Ovary (tissue), 10 donors: ENCODE measurements at places on chromosomes 3 and 15. TPM values are rescaled to one million over a fixed set of nuclear protein-coding genes. Genes with fewer than 3 reads are reported as not detected.
A peak's percentile ranks its signal among the peaks of the same experiment; 100 is the strongest.

DNA sequence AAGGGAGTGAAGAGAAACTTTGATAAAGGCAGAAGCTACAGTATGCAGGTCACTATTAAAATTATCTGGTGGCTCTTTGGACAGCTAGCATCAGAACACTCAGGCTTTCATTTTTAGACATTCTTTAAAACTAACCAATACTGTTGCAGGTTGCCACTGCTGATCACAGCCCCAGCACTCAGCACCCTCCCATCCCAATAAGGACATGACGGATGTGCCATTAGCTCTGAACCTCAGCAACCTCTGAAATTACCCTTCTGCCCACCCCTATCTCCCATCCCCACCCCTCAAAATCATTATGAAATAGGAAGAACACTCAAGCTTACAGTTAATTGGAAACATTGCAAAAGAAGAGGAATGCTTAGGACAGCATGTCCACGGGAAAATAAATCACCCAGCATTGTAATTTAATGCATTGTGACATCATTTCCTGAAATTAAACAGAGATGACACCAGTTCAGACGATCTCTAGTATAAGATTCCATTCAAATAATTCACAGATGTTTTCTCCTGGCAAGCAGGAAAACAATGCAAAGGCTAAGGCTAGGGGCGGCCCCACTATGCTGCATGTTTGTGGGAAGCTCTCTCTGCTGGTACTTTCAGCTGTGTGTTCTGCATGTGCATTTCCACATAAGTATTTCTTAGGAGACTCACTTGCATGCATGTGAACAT, 71.6 kb downstream of the MEIS2 start:
- H3K36me3 ChIP-seq = no peaks in the 10 kb centered on the region
- H3K27ac ChIP-seq = no peak overlapping the region
- H3K4me1 ChIP-seq = peaks cover 9% of the 10 kb centered on the region
- H3K4me3 ChIP-seq = no peak overlapping the region
- H3K27me3 ChIP-seq = no peaks in the 10 kb centered on the region

DNA sequence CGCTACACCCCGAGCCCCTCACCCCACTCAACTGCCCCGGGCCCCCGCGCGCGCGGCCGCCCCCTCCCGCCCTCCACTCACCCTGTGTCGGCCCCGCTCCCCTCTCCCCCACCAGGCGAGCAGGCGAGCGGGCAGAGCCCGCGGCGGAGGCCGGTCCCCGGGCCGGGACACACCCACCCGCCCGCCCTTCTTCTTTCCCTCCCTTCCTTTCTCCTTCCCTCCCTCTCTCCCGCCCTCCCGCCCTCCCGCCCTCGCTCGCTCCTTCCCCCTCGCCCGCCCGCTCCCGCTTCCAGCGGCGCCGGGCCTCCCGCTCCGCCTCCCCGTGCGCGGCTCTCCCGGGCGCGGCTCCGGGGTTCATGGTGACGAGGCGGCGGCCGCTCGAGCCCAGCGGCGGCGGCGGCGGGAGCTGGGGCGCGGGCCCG, at the start of gene CTDSPL:
Gene CTDSPL, plus strand, starts transcription at position 261 of the 422 bp plus-strand sequence. CDS start 320 bp downstream, outside the sequence.
- peaks cover 8% of the 10 kb centered on the region for H3K4me1 ChIP-seq
- H3K4me3 ChIP-seq = peak within 1 kb of the TSS; percentile 76
- H3K36me3 ChIP-seq = no peaks in the 10 kb centered on the region
- H3K27ac ChIP-seq = peak within 1 kb of the TSS; percentile 69
- H3K27me3 ChIP-seq = no peaks in the 10 kb centered on the region

DNA sequence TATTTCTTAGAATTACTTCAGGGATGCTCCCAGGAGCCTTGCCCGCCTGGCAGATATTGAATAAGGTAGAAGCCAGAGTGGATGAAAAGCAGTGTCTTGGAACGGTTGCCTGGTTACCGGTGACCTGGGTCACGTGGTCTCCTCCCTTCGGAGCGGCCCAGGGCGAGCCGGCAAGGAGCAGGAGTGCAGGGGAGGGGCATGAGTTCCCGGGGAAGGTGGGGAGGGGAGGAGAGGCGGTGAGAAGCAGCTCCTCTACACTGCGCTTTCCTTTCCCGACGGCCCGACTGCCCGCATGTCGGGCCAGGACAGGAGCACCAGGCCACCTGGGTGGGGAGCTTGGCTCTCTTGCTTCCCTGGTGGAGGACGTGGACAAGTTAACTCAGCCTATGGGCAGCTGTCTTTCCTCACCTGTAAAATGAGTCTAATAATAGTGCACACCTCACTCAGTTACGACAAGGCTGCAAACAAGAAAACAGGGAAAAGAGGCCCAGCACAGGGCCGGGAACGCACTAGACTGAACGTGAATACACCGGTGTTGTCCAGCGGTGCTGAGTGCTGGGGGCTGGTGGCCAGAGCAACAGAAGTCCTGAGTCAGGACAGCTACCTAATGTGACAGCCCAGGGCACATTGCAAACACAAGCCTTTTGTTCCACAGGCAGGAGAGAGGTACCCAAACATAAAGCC, 198.3 kb downstream of the ADAMTS9 start:
- H3K4me3 ChIP-seq = no peak overlapping the region
- no peak overlapping the region for H3K27ac ChIP-seq
- no peaks in the 10 kb centered on the region for H3K36me3 ChIP-seq
- H3K4me1 ChIP-seq = peaks cover 24% of the 10 kb centered on the region
- no peaks in the 10 kb centered on the region for H3K27me3 ChIP-seq
- DNase-seq = peak; percentile 64

DNA sequence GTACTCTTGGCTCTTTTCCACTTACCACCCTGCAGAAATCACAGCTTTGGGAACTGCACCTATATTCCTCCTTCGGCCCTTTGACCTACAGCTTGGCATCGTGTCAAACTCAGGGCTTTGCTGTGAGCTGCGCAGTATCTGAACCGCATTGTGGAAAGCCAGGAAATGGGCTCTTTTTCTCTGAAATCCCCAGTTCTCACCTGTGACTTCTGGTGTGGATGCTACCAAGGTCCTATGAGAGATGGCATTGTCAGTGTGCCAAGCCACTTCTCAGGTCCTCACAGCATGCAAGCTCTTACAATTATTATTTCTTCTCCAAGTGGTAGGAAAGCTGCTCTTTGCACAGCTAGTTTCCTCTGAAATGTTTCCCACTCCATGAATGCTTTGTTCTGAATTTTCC, 450.6 kb upstream of the TBL1XR1 start:
- H3K36me3 ChIP-seq = no peaks in the 10 kb centered on the region
- no peak overlapping the region for H3K27ac ChIP-seq
- no peak for DNase-seq
- H3K4me1 ChIP-seq = peaks cover under 1% of the 10 kb centered on the region
- no peaks in the 10 kb centered on the region for H3K27me3 ChIP-seq

DNA sequence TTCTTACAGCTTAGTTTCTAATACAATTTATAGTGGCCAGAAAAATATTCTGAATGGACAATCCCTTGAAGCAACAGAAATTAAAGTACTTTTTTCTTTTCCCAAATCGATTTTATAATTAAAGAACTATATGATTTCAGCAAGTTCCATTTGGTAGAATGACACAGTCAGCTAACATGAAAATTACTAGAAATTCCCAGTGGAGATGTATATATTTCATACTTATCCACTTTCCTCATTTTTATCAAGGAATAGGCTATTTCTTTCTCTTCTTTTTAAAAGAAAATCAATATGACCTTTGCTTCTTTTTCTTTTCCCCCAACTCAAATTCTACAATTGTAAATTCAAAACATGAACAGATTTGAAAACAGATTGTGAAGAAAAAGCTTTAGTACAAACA, 6.4 kb upstream of the CTNNB1 start:
- H3K27ac ChIP-seq = no peak overlapping the region
- no peak overlapping the region for H3K4me3 ChIP-seq
- no peaks in the 10 kb centered on the region for H3K4me1 ChIP-seq
- no peaks in the 10 kb centered on the region for H3K27me3 ChIP-seq

GRCh38 chr3:49470714-49471420, 800 bp downstream of the DAG1 start:
- H3K27me3 ChIP-seq = no peaks in the 10 kb centered on the region
- no peak for DNase-seq
- peaks cover 15% of the 10 kb centered on the region for H3K4me1 ChIP-seq
- peak overlapping the region; percentile 92 for H3K4me3 ChIP-seq
- H3K27ac ChIP-seq = peak overlapping the region; percentile 64

GRCh38 chr3:172216911-172217310, 177.5 kb downstream of the FNDC3B start:
- H3K36me3 ChIP-seq = no peaks in the 10 kb centered on the region
- H3K4me1 ChIP-seq = peaks cover 22% of the 10 kb centered on the region
- H3K27ac ChIP-seq = no peak overlapping the region
- H3K4me3 ChIP-seq = no peak overlapping the region

GRCh38 chr3:144109944-144110343, 138.3 kb downstream of the DIPK2A start:
- H3K4me3 ChIP-seq = no peak overlapping the region
- H3K27ac ChIP-seq = no peak overlapping the region
- no peaks in the 10 kb centered on the region for H3K36me3 ChIP-seq
- no peaks in the 10 kb centered on the region for H3K27me3 ChIP-seq
- no peak for DNase-seq

DNA sequence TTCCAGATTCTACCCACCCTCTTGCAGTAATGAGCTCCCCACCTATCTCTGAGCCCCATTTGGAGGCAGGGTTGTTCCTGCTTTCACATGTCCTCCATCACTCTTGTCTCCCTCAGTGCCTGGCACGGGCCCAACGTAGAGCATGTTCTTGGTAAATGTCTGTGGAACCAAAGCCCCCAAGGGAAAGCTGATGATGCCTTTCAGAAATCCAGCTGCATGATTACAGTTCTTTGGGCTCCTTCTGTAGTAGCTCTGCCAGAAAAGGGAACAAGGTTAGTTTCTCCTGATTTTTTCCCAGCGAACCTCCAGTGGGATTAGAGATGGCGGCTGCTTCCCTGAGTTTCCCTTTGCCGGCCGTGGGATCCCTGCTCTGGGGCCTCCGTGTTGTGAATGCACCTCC, 39.3 kb downstream of the CGNL1 start:
- no peaks in the 10 kb centered on the region for H3K36me3 ChIP-seq
- no peaks in the 10 kb centered on the region for H3K4me1 ChIP-seq
- H3K27ac ChIP-seq = no peak overlapping the region
- no peaks in the 10 kb centered on the region for H3K27me3 ChIP-seq

DNA sequence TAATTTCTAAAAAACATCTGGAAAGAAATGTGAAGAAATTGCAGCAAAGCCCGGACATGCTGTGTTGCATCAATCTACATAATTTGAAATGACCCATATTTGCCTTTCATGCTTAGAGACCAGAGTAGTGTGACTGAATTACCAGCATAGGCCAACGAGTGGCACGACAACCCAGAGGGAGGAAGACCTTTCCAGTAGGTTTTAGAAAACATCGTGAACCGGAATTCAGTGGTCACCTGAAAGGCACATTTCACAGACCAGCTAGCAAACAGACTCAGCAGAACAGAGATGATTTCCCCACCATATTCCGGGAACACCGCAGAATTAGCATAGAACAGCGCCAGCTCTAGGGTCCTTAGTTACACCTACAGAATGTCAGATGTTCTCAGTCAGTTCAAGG, 620.0 kb upstream of the ZNF385D start:
- no peaks in the 10 kb centered on the region for H3K27me3 ChIP-seq
- H3K4me1 ChIP-seq = peaks cover 4% of the 10 kb centered on the region
- no peaks in the 10 kb centered on the region for H3K36me3 ChIP-seq
- no peak overlapping the region for H3K27ac ChIP-seq
- DNase-seq = no peak
- H3K4me3 ChIP-seq = no peak overlapping the region

- no peaks in the 10 kb centered on the region for H3K4me1 ChIP-seq
- no peak overlapping the region for H3K27ac ChIP-seq
- no peaks in the 10 kb centered on the region for H3K27me3 ChIP-seq
- DNase-seq = no peak
- H3K36me3 ChIP-seq = no peaks in the 10 kb centered on the region
- H3K4me3 ChIP-seq = no peak overlapping the region
These were observed 9.4 kb upstream of the SEMA5B start for GRCh38 chr3:123037015-123037375.

GRCh38 chr3:5205165-5205941, 17.8 kb downstream of the EDEM1 start:
- no peak overlapping the region for H3K4me3 ChIP-seq
- no peaks in the 10 kb centered on the region for H3K27me3 ChIP-seq
- H3K27ac ChIP-seq = no peak overlapping the region
- DNase-seq = no peak
- no peaks in the 10 kb centered on the region for H3K4me1 ChIP-seq
- H3K36me3 ChIP-seq = no peaks in the 10 kb centered on the region

DNA sequence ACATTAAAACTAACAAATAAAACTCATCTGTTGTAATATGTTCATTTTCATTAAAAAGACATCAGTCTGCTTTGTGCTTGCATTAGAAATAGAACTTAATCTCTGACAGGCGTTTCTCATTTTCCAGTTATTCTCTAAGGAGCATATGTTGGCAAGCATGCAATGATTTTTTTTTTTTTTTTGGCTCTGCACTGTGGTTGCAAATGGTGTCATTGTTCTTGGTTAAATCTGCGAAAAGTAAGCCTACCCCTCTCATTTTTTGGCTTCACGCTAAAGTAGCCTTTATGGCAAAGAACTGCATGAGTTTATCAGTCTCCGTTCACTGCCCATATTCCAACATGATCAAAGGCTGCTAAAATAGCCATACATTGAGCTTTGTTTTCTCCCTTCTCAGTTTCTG, 403.2 kb downstream of the MECOM start:
- no peaks in the 10 kb centered on the region for H3K27me3 ChIP-seq
- no peak for DNase-seq
- no peak overlapping the region for H3K27ac ChIP-seq
- no peaks in the 10 kb centered on the region for H3K36me3 ChIP-seq

The ZNF501 gene
- total RNA-seq = 2.0 TPM

The CHDH gene
- 6.6 TPM for total RNA-seq

The MYO1E gene
- total RNA-seq = 55.3 TPM

The NRROS gene
- 0.80 TPM for total RNA-seq

The IGSF10 gene
- 38.3 TPM for total RNA-seq

The FMN1 gene
- total RNA-seq = 16.9 TPM

The SEMA4B gene
- 26.5 TPM for total RNA-seq

The KIF23 gene
- total RNA-seq = 2.0 TPM

The CIDEC gene
- total RNA-seq = 0.23 TPM
